ENCODE measurements at places on chromosomes 2 and 18.

DNA sequence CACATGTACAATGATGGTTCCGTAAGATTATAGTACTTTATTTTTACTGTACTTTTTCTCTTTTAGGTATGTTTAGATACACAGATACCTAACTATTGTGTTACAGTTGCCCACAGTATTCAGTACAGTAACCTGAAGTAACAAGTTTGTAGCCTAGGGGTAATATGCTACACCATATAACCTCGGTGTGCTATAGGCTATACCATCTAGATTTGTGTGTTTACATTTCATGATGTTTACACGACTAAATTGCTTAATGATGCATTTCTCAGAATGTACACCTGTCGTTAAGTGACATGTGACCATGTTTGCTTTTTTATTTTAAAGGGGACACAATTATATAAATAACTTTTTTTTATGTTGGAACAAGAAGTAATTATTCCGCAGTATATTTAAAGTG is 34.5 kb downstream of the PIK3C3 start:
- no peak for DNase-seq

- no peak for DNase-seq
Measured at GRCh38 chr2:118292991-118293390, 204.7 kb downstream of the INSIG2 start.

- no peak for DNase-seq
Measured at GRCh38 chr2:25411281-25411680, 69.6 kb upstream of the DNMT3A start.

GRCh38 chr2:44579115-44579836 is 217.5 kb downstream of the CAMKMT start:
- no peak for DNase-seq

DNA sequence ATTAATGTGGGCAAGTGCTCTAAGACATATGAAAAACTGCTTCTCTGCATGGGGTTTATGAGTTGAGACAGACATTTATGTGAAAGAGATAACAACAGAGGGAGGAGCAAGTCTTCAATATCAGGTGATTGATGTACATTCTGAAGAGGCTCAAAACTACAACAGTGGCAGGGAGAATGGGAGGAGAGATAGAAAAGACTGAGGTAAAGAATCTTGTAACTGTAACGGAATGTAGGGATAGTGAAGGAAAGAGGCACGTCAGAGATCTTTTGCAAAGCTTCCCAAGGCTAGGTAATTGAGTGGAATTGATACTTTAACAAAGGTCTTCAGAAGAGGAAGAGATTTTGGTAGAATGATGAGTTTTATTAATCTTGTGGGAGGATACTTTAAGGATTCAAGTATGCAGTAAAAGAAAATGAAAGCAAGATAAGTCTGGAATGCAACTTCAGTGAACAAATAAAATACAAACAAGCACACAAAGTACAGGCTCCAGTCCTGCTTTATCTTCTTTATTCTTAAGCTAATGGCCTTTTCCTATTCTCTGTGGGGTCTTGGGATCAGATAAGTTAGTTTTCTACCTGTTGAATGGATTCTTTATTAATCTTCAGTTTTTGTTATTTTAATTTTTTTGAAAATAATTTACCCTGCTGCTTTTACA is 15.0 kb downstream of the SMAD4 start:
- no peak for DNase-seq
